Cardiac septum (tissue), 1 donor: ENCODE measurements at places on chromosomes 12 and 14. TPM values are rescaled to one million over a fixed set of nuclear protein-coding genes. Genes with fewer than 3 reads are reported as not detected.
A peak's percentile ranks its signal among the peaks of the same experiment; 100 is the strongest.

DNA sequence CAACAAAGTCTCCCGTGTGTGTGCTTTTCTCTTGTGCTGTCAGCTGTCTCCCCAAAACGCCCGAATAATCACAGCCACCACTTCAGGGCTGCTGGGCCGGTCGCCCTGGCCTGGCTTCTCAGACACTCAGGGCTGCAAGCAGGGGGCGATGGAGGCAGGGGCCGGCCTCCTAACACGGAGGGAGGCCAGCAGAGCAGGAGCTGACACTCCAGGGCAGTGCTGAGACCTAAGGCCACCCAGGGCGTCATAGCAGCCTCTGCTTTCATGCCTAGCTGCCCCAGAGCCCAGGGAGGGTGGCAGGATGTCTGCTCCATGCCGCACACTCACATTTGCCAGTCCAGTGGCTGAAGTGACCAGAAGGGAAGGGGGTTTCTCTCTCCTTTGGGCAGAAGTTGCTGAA lies 25.6 kb downstream of the STX2 start:
- no peak for DNase-seq

DNA sequence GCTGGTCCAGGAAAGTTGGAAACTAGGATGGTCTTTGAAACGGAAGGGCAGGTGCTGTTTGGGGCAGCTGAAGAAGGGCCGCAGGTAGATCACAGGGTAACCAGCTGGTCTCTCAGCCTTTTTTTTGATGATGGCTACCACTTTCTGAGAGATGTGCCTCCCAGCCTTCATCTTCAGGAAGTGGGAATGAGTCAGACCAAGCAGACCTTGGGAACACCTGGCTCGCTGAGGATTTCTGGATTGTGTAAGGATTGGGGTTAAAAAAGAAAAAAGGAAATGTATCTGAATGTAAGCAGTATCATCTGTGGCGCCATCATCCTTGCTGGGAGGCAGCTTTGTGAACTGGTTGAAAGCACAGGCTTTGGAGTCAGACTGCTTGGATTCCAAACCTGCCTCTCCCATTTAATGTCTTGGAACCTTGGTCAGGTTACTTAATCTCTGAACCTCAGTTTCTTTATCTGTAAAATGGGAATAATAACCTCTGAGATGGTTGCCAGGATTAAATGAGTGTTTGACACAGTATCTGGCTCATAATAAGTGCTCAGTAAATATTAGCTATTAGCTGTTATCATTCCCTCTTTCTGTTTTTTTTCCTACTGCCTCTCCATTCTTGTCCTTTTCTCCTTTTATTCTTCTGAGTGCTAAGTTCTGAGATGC lies 1.7 kb downstream of the PRPF40B start:
- DNase-seq = no peak

CYP46A1 gene
- 5.5 TPM for total RNA-seq

GRCh38 chr14:70962935-70963334 lies 55.7 kb downstream of the PCNX1 start:
- no peak for DNase-seq

FKBP3 gene
- total RNA-seq = 81.4 TPM

GRCh38 chr12:2240984-2241383 lies 188.2 kb downstream of the CACNA1C start:
- DNase-seq = peak; percentile 55

DNA sequence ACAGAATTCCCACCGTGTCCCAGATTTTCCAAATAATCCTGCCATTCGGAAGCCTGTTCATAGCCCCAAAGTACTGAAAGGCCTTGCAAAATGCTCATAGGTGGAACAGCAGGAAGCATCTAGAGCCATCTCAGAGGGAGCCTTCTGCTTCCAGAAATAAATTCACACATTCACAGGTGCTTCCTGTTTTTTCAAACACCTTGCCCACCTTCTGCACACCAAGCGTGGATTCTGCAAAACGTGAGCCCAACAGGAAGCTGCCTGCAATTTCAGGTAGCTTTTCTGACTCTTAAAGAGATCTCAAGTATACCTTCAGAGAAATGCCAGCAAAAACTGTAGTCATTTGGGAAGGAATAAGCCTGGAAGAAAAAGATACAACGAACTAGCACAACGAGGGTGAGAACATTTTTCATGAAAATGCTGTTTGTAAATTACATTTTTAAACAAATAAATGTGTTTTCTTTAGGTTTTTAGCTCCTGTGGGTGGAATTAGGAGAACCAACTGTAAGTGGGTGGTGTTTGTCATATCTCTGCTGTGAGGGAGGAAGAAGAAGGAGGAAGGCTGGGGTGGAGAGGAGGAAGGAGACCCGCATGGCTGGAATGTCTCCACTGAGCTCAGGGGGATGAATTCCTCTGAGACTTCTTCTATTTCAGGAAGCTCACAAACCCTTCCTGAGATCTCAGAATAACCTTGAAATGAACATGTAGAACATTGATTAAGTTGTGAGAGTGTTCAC lies at the start of gene IFNG-AS1:
Gene IFNG-AS1 (plus strand): TSS at position 264 of the 737 bp plus-strand sequence.
- DNase-seq = no peak

- no peak for DNase-seq
Measured at GRCh38 chr14:38113546-38113945, 94.2 kb upstream of the SSTR1 start.

DNA sequence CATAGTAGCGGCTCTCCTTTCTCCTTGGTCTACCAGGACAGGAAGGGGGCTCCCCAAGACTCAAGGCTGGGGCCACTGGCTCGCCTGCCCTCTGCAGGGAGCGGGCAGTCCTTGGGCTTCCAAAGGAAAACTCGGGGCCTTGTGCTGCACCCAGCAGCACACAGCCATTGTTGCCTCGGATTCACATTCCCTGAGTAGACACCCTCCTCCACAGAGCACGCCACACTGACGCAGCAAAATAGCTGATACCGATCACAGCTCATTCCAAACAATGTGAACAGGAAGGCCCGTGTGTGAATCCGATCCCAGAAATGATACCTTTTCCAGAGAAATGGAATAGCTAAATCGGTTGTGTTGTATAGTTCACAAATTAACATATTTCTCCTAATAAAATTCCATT lies 65.1 kb upstream of the DYNC1H1 start:
- no peak for DNase-seq

DNA sequence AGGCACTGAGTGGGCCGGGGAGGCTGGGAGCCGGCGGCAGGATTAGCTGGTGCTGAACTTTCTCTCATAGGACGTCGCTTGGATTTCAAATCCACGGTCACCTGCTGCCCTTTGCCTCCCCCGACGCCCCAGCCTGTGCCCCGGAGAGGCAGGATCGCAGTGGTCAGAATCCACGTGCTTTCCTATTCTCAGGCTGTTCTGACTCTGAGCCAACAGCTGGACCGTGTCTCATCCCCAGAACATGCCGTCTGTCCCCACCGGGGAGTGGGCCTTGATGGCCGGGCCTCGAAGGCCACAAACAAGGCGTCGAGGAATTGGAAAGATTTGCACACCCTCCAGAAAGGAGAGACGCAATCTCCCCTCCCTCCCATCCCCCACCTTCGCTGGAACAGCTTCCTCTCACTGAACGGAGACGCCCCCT lies 18.5 kb upstream of the MLXIP start:
- no peak for DNase-seq

LRTM2 gene
- not detected for total RNA-seq

DNA sequence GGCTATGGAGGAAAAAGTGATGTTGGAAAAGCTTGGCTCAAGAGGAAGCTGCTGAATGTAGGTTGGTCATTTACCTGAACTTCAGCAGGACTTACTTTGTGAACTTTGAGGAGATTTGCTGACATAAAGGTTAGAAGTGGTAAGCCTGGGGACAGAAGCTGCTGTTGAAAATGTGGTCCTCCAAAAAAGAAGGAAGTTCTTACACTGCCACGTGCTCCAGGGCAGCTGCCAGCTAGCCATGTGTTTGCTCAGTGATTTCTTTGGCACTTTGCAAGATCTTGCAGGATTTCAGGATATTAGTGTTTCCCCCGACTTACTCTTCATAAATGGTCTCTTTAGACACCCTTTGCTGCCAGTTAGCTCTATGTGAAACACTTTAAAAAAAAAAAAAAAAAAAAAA lies 14.8 kb upstream of the DYRK2 start:
- DNase-seq = no peak

DNA sequence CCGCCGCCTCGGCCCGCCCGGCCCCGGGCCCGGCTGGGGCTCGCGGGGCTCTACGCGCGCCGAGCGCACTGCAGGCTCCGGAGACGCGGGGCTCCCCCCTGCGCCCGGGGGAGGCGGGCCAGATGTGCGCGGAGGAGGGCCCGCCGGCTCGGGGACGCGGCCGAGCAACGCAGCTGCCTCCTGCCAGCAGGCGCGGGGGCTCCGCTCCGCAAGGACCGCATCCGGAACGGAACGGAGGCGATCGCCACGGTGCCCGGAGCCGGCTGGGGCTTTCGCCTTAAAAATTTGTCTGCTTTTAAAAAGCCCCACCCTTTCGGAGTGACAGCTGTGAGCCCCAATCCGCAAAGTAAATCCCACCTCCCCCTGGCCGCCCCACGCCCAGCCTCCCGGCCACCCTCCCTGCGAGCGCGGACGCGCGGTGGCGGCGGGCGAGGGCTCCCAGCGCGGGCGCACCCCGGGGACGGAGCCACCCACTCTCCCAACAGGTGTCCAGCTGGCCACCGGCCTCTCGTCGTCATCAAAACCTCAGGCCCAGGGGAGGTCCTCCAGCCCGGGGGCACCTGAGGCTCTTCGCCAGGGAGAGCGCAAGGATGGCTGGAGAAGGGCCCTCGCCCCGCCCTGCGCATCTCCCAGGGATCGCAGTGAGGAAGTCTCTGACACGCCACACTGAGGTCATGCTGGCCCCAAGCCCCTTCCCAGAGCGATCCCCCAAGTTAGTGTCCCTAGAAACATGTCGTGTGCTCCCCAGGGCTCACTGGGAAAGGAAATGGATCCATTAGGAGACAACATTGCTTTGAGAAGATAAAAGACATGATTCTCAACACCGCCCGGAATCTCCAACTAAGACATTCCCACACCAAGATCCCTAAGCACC lies at the start of gene TMEM132D:
Gene TMEM132D (minus strand): TSS at position 70 of the 874 bp plus-strand sequence.
- DNase-seq = no peak

GRCh38 chr12:3795492-3796133 lies 42.7 kb upstream of the CRACR2A start:
- no peak for DNase-seq

- no peak for DNase-seq
Measured at GRCh38 chr12:40248585-40249297, 23.9 kb downstream of the LRRK2 start.

DNA sequence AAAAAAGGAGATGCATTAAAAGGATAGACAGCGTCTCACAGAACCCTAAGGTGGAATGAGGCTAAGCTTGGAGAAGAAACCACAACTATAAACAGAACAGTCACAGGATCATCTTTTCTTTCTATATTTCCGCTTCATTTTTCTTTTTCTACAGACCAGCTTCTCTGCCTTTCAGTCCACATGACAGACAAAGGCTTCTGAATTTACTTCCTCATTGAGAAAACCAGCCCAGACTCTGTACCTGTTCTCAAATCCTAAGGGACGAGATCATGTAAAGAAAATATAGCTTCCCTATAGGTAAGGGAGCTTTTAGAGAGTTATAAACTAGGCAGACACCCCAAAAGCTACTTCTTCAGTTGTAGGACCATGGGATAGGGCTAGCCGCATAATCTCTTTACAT lies 17.4 kb downstream of the SGPP1 start:
- DNase-seq = no peak

DNA sequence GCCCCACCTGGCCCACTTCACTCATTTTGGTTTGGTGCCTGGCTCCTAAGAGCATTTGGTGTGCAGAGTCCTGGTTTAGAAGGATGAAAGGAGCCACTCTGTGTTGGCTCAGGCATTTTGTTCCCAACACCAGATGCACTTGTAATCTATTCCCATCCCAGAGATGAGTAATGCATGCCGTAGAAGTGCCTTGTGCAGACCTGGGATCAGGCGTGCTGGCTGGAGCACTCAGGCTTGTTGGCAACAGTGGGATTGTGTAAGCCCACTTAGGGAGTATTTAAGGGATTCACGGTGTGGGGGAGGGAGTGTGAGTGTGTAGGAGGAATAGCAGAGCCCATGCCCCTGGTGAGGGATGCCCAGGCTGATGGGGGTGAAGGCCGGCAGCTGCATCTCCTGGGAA lies 501.5 kb upstream of the TBX3 start:
- DNase-seq = no peak

DNA sequence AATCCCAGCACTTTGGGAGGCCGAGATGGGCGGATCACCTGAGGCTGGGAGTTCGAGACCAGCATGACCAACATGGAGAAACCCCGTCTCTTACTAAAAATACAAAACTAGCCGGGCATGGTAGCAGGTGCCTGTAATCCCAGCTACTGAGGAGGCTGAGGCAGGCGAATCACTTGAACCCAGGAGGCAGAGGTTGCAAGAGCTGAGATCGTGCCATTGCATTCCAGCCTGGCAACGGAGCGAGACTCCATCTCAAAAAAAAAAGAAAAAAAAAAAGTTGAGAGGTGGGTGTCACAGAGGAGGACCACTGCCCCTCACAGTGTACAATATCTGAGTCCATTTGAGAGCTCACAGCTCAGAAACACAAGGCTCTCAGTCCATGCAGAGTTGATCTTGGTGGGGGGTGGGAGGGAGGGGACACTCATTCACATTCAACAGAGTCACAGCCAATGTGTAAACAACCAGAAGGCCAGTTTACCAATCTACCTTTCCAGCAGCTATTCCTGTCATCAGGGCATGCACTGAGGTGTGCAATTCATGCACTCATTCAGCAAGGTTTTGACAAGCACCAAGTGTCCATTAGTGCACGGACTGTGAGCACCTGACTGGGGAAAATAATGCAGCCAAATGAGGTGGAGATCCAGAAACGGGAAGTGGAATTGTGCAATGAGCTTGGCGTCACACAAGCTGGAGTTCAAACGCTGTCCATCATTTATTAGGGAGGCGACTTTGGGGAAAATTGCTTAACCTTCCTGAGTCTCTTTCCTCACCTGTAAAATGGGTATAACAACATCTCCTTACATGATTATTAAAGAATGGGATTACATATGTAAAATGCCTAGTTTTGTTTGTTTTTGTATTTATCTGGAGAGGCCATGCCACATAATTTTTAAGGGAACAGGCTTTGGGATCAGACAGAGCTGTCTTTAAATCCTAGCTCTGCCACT lies 4.4 kb upstream of the EIF5 start:
- no peak for DNase-seq

- DNase-seq = no peak
Measured at GRCh38 chr12:82359115-82359478, 768 bp downstream of the METTL25 start.

- DNase-seq = no peak
Measured at GRCh38 chr14:77593501-77593961, 22.9 kb downstream of the SPTLC2 start.

GRCh38 chr14:69246331-69246730 lies 13.6 kb upstream of the GALNT16 start:
- no peak for DNase-seq

CD9 gene
- total RNA-seq = 70.2 TPM
